ENCODE measurements at places on chromosomes 2 and 18.

DNA sequence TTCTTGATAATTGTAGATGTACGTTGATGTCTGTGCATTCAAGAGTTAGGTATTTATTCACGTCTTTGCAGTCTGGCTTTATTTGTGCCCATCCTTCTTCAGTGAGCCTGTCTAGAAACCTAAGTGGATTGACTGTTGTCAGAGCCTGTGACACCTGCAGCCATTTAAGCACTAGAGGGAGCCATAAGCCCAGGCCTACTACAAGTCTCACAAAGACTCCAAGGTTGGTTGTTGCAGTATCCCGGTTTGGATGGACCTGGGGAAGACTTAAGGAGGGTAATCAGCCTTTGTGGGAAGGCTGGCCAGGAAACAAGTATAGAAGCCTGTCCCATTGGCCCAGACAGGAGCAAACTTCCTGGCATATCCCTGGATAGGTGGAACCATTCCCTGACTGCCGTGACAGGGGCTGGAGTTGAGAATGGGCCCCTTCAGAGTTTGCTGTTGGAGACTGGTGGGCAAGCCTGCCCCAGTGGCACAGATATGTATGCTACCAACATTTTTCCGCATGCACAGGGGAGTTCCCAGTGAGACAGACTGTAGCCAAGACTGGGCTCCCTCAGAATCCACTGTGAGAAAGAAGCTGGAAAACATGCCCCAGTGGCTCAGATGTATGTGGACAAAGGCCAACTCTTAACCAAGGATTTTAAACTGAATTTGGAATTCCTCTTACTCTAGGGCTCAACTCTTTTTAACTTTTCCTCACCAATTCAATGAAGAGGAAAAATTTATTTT is 9.3 kb upstream of the LRRC30 start:
- DNase-seq = no peak

DNA sequence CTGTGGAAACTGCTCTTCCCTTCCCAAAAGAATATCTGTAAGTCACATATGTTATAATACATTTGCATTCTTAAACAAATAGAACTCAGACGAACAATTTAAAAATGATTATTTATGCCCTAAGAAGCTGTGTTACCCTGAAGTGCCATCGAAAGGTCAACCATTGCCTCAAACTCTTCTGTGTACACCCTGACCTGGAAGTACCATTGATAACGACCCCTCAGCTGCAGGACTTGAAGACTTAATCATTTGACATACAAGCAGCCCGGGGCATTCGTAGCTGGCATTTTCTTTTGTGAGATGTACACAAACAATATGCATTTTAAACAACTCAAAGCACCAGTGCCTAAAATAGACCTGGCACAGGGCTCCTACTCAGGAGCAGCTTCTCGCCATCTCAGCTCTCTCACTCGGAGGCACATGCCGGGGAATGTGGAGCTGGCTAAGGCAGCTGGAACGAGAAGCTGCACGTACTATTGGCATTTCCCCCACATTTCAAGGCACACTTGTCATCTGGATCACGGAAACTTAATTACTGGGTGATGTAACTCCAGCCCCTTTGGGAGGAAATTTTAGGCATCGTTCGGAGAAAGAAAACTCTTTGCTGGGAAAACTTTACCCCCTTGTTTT is 170.0 kb upstream of the GALNT5 start:
- DNase-seq = no peak

GRCh38 chr2:233399306-233400225 is 45.3 kb downstream of the DGKD start:
- DNase-seq = peak; percentile 44

DNA sequence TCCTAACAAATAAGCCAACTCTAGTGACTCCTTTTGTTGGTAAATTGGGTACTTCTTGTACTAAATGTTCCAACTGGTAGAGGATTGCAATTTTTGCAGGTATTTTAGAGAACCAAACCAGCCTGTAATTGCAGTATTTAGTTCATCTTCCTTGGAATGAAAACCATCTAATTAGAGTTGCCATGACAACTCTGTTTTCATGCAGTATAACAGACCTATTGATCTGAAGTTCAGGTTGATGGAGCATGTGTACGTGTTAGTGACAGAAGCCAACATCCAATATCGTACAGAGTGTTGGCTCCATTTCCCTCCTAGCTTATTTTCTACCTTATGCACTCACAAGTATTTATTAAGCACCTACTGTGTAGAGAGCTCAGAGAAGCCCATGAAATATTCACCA is 176.3 kb upstream of the FOSL2 start:
- DNase-seq = no peak
